T1000 (cell line): ENCODE measurements at places on chromosomes 4 and X.

GRCh38 chr4:81472281-81473182, 825 bp upstream of the RASGEF1B start:
- DNase-seq = no peak

DNA sequence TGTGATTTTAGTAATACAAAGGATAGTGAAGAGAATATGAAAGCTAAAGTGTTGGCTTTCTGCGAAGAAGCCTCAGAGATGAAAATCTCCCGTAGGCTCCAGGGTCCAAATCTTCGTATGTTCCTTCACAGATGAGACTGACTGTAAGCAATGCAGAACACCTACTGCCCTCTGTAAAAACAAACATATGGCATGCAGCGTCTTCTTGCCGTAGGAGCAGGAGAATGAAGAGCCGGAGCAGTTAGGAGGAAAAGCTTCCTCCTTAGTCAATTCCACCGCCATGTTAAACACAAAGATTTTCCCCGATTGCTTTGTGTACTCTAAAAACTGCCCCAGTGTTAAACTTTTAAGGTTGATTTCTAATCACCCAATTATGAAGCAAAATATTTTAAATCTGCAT, 22.5 kb downstream of the RWDD4 start:
- no peak for DNase-seq

DNA sequence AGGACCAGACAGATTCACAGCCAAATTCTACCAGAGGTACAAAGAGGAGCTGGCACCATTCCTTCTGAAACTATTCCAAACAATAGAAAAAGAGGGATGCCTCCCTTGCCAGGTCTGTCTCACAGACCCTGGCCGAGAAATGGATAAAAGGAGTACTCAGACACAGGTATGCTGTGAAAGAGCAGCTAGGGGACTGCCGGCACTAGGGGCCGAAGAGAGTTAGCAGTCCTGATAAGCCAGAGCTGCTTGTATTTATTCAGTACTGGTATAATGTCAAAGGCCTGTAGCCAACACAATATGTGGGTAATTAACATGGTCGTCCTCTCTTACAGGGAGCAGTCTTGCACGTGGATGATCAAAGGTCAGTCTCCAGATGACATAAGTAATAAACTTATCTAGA, 1042.1 kb upstream of the LCORL start:
- no peak for DNase-seq

GRCh38 chr4:78720994-78721677, 55.0 kb upstream of the BMP2K start:
- DNase-seq = no peak
